GM23248 (cell line): ENCODE measurements at places on chromosomes 7 and 10. TPM values are rescaled to one million over a fixed set of nuclear protein-coding genes. Genes with fewer than 3 reads are reported as not detected.

The OR2A12 gene
- total RNA-seq = not detected in 2 replicates

The CYP17A1 gene
- not detected in 2 replicates for total RNA-seq

- no peak for DNase-seq
These were observed 27.2 kb downstream of the LEP start for GRCh38 chr7:128268233-128268632.

GRCh38 chr10:93615576-93616235 lies 3.4 kb downstream of the PDE6C start:
- DNase-seq = no peak
